ENCODE measurements at places on chromosomes 16 and 17. TPM values are rescaled to one million over a fixed set of nuclear protein-coding genes. Genes with fewer than 3 reads are reported as not detected.

The PRSS22 gene
- total RNA-seq = 16.9 TPM

The HMOX2 gene
- total RNA-seq = 66.1 TPM

DNA sequence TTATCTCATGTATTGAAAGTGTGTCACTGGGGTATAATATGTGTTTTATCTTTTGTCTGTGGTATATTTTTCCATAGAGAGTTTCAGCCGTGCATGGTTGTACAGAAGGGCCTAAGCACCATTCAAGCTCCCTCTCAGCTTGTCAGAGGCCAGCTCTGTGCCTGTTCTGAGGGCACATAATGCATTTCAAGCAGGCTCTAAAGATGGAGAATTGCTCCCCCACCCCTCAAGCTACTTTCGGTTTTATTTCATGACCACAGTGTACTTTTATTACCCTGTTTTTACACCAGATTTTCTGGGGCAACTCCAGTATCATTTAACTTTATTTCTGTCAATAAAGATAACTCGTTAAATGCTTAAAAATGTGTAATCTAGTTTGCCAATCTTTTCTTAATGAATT, 131.7 kb downstream of the SHISA6 start:
- DNase-seq = no peak

DNA sequence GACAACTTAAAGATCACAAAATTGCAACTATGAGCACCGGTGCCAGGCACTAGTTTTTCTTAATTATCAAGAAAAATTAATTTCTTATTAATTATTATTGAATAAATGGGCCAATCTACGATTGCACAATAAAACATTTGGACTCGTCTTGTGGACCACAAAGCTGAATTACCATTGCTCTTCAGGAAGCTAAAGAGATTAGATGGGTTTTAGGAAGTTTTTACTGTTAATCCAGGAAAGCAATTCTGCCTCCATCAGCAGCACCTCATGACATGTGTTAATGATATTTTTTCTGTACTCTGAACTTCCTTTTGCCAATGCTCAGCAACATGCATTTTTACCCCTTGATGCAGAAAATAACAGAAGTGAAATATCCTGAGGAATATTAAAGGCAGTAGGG, 37.9 kb downstream of the HS3ST3A1 start:
- no peak for DNase-seq

DNA sequence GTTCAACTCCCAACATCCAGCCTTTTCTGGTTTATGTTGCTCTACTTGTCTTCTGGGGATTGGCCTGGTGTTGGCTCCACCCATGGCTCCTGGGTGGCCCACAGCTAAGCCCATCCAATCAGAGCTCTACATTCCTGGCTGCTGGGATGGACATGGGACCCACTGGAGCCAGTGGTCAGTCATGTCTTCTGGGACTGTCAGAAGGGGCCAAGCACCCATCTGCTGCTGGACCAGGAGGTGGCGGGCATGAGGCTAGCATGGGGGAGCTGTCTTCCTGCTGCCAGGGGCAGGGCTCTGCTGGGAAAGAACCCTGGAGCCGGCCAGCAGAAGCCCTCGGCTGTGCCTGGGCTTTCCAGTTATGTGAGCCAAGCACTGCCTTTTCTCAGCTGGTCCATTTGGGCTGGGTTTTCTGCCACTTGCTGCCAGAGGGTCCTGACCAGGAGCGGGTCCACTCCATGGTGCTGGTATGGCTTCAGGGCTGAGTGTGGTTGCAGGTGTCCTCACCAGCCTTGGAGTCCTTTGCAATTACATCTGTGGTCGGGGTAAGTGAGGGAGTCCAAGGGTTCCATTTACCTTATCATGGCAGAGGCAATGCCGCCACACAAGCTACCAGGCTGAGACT, 17.4 kb upstream of the ZNF469 start:
- DNase-seq = no peak

- DNase-seq = no peak
Observed at GRCh38 chr16:24524855-24525677, 14.3 kb upstream of the RBBP6 start.

Measured in bronchial epithelial cell (primary cell).